ENCODE measurements at places on chromosomes 6 and 20.
A peak's percentile ranks its signal among the peaks of the same experiment; 100 is the strongest.

- no peak for DNase-seq
Observed at GRCh38 chr6:118902726-118903125, 8.8 kb downstream of the ASF1A start.

DNA sequence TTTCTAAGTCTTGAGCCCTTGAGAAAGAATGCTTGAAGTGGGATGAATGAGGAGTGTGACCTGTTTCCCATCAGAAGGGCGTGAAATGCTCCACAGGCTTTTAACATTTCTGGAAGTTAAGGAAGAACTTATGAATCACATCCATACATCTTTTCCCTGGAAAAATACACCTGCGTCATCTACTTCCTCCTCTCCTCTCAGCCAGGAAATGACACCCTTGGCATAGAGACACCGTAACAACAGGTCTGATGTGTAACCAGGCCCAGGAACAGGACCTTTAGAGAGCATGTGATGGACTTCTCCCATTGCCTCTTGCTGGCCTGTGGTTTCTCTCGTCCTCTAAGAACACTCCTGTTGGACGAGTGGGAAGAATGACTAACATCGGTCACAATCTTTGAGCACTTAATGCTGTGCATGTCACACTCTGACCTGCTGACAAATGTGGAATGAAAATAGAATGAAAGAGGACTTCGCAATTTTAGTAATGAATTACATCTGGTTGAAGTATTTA, 28.5 kb upstream of the CITED2 start:
- DNase-seq: no peak

DNA sequence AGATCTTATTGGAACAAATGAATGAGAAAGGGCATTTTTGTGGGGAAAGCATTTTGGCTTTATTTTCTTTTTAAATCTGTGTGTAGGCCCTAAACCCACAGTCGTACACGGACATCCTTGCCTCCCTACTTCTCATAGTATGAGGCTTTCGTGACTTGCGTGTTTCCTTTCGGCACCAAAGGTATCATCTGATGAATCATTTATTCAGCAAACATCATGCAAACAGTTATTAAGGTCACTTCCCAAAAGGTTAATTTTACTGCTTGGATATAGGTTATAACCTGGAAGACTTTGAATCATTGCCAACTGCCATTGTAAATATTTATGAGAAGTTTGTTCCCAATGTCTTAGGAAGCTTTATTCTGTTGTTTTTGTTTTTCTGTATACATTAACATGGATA, 15.1 kb upstream of the SLC22A2 start:
- no peak for DNase-seq

DNA sequence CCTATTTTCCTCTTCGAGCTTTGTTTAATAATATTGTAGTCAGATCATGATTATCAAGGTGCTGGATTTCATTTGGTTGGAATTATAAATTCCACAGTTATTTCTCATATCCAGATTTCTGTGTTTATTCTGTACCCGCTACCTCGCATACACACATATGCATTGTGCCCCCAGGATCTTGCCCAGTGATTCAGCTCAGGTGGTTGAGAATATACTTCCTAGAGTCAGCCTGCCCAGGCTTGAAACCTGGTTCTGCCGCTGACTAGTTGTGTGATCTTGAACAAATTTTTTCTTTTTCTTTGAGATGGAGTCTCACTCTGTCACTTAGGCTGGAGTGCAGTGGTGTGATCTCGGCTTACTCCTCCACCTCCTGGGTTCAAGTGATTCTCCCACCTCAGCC, 14.7 kb downstream of the GINM1 start:
- no peak for DNase-seq

DNA sequence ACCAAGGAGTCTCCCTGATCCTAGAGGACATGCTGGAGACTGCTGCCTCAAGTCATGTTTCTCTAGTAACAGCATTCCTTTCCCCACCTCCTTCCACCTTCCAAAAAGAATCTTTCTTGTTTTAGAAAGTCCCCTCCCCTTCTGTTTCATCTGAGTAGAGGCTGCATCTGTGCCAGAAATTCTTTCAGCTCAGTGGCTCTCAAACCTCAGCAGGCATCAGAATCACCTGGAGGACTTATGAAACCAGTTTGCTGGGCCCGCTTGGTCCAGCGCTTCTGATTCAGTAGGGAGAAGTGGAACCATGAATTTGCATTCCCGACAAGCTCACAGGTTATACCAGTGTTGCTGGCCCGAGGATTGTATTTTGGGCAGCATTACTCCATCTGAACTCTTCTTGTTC, 55.1 kb downstream of the TMEM200A start:
- DNase-seq: no peak

DNA sequence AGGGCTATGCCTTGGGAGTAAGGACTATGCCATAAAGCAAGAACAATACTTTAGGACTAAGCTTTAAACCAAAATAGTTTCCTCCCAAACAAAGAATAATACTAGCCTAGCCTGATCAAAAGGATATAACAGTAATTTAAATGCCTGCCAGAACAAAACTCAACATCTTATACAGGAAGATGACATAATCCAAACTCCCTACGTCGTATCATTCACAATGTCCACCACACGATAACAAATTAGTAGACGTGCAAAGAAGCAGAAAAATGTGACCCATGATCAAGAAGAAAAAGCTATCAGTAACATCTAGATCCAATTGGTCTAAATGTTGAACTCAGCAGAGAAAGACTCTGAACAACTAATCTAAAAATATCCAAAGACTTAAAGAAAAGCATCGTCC, 65.8 kb downstream of the RSPH3 start:
- DNase-seq: no peak

DNA sequence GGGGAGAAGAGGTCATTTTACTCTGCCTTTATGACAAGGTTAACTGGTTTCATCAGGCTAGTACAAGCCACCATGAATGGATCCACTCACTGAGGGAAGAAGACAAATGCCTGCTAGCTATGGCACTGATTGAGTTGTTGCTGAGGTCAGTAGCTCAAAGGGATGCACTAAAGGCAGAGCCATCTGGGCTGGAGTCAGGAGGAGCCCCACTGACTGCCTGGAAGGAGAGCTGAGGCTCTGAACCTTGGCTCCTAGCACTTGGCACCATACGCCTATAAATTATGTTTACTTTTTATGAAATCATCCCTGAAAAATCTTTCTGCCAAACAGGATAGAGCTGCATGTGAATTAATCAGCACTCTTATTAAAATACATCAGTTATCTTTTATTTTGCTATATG, 104.6 kb downstream of the DTD1 start:
- no peak for DNase-seq

- DNase-seq: no peak
Observed at GRCh38 chr6:150698391-150698790, 98.7 kb downstream of the PLEKHG1 start.

- no peak for DNase-seq
Observed at GRCh38 chr6:112269979-112270566, 15.7 kb upstream of the LAMA4 start.

DNA sequence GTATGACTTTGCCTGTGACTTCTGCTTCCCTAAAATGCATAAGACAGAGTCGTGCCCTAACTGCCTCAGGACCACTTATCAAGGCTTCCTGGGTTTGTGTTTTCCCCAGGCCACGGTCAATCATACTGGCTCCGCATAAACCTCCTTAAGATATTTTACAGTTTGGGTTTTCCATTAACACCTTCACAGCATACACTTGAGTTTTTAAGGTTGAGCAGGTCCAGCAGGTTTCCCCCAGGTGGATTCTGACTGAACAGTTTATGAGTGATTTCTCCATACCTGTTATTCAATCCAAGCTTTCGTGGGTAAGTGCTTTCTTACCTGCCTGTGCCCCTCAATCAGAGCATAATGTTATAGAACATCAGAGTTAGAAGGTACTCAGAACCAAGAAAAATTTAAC, 39.3 kb downstream of the NINL start:
- no peak for DNase-seq

DNA sequence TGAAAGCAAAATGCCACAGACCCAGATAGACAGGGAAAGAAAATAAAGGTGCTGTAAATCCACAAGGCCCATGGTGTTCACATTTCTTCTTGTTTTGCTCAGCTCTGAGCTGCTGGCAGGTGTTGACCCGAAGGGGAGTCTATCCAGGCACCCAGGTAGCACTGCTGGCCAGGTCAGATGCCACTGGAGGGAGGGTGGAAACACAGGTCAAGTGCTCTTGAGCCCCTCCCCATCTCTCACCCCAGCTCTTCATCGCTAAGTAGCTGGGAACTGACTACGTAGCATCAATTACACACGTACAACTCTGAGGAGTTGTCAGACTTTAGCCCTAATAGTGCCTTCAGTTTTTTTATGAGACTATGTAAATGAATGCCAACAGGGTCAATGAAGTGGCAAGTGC, 287.8 kb upstream of the QKI start:
- DNase-seq: no peak

DNA sequence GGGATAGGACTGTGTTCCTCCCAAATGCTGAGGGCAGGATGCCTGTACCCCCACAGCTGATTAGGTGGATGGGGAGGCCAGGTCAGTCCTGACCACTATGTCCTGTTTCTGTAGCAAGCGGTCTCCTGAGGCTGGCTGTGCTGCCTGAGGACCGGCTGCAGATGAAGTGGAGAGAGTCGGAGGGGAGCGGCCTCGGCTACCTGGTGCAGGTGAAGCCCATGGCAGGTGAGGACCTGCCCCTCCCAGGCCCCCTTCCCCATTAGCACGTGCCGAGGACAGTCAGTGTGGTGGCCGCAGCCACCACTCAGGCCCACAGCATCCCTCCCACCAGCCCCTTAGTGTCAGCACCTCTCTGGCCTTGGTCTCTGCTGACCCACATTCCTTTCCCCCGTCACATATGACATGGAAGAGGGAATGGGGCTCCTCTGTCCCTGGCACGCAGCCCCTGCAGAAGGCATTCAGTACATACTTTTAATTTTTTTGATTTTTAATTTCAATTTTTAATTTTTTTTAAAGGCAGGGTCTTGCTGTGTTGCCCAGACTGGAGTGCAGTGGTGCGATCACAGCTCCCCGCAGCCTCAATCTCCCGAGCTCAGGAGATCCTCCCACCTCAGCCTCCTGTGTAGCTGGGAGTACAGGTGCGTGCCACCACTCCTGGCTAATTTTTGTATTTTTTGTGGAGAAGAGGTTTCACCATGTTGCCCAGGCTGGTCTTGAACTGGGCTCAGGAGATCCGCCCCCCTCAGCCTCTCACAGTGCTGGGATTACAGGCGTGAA, 5.0 kb downstream of the COL20A1 start:
- no peak for DNase-seq

DNA sequence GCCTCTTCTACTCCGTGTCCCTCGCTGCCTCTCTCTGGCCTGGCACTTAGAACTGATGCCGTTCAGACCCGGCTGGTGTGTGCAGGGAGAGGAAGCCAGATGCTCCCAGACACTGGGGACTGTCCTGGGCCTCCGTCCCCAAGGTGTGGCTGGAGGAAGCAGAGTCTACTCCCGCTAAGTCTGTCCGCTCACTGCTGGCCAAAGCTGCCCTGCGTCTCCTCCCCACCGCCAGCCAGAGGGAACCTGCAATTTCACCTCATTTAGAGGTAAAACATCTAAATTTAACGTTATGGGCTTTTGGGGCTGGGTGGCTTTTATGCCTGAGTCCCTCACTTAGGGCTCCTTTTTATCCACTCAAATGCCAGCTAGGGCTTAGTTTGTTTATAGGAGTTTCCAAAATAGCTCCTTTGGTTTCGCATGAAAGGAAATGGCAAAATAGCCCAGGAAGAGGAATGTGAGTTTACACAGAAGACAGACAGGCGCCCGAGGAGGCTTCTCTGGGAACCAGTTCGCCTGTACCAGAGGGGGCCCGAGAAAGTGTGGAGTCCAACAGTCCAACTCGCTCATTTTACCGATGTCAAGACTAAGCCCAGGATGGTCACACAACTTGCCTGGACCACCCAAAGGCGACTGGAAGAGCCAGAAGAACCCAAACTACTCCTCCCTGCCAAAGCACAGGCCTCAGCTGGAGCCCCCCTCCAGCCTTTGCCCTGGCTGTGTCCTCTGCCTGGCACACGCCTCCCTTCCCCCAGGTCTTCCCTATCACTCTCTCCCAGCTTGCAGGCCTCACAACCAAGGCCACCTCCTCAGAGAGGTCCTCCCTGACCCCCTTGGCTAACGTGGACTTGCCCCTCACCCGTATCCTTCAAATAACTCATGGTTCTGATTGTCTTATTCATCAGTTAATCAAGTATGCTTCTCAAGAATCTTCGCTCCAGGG, 54.5 kb downstream of the RIPOR3 start:
- DNase-seq: no peak

- peak; percentile 20 for DNase-seq
Observed at GRCh38 chr6:42452171-42453030, 675 bp upstream of the TRERF1 start.

DNA sequence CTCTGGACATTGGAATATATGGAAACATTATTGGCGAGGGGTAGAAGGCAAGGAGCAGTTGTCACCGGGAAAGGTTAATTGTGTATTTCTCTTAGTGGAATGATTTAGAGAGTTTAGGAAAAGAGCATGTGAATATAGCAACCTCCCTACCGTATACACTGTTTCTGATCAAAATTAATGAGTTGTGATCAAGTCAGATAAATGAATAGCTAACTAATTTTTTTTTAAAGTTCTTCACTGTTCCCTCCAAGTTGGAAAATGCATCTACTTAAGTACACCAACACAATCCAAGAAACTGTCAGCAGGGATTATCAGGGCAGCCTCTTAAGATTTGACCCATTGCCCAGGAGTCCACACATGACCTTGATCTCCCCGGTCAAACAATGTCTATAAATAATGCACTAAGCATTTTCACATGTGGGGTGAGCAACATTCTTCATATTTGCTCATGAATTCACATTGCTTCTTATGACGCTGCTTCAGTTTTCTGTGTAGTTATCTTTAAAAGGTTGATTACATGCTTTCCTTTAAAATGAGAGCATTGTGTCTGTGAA, 680.8 kb upstream of the NRSN1 start:
- DNase-seq: no peak

- no peak for DNase-seq
Observed at GRCh38 chr20:9032758-9033157, 36.1 kb upstream of the PLCB4 start.

DNA sequence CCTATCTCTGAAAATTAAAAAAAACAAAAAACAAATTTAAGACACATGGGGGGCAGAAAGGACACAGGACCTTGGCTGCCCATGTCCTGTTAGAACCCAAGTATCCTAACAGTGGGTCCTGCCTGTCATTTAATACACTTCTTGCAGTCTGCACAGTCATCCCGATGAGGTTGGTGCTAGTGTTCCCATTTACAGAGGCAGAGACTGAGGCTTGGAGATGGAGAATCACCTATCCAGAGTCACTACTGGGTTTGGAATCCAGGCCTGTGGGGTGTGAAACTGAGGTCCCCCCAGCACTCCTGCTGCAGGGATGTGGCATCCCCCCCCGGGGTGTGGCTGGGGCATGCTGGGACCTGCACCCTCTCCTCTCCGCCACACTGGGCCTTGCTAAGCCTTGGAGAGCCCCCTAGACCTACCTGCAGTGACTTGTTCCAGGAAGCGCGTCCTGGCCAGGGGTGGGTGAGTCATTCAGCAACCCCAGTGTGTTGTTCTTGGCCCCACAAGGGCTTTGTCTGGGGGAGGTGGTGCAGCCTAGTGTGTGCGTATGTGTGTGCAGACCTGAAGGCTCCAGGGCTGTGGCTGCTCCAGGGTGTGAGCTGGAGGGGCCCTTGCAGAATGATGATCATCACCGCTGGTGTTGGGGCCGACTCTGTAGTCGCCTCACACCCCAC, 49.7 kb downstream of the BCAS4 start:
- no peak for DNase-seq

Measured in CD4-positive, CD25-positive, alpha-beta regulatory T cell (primary cell).